Fibroblast of lung (primary cell): ENCODE measurements at places on chromosomes 6 and 20.

DNA sequence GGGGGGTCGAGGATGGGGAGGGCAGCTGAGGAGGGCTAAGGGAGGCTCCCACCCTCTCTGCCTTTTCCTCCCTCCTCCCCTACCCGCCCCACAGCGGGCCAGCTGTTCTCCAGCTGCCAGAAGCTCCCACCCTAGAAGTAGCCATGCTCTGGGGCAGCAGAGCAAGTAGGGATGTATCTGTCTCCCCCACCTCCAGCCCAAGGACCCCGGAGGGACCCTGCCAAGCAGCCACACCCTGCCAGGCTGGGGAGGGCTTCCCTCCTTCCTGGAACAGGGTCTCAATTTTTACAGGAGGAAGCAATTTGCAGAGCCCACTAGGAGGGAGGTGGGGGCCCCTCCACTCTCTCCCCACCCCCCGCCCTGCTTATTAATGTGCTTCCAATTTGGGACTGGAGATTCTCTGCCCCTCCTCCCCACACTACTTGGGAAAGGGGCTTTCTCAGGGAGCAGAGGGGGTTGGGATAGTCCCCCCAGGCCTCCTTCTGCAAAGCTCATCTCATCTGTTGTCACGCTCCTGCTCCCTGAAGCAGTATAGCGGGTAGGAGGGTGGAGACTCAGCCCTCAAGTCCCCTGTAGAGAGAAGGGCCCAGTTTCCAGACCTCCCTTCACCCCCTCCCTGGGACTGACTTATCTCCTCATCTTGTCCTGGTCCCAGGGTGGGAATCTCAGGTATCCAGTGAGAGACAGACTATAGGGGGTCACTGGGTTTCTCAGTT is 4.5 kb downstream of the TEAD3 start:
- no peak for DNase-seq

DNA sequence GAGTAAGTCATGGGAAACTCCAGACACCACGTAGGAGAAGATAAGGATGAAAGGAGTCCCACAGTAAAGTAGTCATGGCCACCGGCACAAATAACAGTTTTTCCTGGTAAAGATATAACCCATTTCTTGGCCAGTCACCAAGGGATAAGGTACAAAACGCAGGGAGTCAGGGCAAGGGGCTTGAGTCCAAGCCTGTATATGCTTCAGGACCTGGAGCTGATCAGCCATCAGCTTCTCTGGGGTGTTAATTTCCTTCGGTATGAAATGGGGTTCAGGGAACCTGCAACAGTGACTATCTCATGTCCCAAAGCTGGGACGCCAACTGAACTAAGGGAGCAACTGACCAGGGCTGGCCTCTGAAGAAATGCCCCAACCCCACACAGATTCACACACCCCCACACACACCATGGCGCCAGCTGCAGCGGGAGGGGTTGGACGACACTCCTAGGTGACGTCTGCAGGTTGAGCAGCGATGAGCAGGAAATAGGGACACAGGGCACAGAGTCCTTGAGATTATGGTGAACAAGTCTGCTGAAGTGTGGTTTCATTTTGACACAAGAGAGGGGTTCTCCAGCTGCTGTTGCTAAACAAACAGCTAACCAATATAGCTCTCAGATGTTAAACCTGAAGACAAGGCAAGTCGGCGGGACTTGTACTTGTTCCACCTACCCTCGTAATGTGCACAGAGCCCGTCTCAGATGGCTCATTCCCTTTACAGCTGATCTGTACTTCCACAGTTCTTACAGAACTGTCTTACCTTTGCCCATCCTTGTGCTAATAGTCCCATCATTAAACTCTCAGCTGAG is 7.4 kb upstream of the ADTRP start:
- DNase-seq: no peak

DNA sequence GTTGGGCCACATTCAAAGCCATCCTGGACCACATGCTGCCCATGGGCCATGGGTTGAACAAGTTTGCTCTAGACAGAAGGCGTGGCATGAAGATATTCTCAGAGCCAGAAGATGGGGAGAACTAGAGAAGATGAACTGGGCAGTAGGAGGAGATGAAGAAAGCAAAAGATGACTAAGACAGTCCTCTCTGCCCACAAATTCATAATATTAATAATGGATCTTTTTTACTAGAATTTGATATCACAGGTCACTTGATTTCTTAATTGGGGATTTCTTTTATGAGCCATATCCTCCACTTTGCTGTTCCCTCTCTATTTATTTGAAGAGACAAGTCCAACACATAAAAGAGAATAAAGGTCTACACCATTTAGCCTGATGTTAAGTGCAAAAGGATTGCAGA is 25.5 kb upstream of the EDN1 start:
- DNase-seq: no peak

DNA sequence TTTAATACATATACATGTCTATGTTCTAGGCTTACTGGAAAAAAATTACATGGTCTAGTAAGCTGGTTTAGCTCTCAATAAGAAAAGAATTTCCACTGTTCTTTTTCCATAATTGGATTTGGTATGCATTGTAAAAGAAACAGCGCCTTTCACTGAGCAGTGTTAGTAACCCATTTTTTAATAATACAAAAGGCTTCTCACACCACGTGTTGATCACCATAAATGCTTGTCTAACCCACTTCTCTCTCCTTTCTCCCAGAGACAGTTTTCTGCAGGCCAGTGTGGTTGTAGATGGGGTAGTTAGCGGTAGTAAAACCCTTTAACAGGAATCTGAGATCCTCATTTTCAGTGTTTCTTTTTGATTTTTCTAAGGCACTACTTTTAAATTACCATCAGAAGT is 348.7 kb upstream of the MANEA start:
- DNase-seq: no peak
